AG09319 (cell line): ENCODE measurements at places on chromosomes 4 and X.

GRCh38 chr4:143407474-143407873 lies 70.8 kb downstream of the GAB1 start:
- DNase-seq: no peak

DNA sequence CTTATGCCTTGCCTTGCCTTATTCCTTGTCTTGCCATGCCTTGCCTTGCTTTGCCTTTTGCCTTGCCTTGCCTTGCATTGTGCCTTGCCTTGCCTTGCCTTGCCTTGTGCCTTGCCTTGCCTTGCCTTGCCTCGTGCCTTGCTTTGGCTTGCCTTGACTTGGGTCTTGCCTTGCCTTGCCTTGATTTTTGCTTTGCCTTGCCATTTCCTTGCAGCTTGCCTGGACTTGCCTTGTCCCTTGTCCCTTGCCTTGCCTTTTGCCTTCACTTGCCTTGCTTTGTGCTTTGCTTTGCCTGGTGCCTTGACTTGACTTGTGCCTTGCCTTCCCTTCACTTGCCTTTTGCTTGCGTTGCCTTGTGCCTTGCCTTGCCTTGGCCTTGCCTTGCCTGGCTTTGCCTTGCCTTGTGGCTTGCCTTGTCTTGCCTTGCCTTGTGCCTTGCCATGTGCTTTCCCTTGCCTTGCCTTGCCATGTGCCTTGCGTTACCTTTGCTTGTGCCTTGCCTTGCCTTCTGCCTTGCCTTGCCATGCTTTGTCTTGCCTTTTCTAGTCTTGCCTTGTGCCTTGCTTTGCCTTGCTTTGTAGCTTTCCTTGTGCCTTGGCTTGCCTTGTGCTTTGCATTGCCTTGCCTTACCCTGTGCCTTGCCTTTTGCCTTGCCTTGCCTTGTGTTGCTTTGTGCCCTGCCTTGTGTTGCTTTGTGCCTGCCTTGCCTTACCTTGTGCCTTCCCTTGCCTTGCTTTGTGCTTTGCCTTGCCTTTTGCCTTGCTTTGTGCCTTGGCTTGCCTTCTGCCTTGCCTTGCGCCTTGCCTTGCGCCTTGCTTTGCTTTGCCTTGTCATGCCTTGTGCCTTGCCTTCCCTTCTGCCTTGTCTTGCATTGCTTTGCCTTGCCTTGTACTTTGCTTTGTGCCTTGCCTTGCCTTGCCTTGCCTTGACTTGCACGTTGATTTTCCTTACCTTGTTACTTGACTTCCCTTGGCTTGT lies 92.8 kb downstream of the TAB3 start:
- DNase-seq: no peak

- peak; percentile 3 for DNase-seq
Observed at GRCh38 chr4:15963001-15963451, at the start of gene FGFBP2. Gene FGFBP2 (minus strand): TSS chr4:15963175. CDS start chr4:15963129, 46 bp downstream.

GRCh38 chrX:65581661-65582339 lies 47.2 kb upstream of the LAS1L start:
- DNase-seq: no peak

DNA sequence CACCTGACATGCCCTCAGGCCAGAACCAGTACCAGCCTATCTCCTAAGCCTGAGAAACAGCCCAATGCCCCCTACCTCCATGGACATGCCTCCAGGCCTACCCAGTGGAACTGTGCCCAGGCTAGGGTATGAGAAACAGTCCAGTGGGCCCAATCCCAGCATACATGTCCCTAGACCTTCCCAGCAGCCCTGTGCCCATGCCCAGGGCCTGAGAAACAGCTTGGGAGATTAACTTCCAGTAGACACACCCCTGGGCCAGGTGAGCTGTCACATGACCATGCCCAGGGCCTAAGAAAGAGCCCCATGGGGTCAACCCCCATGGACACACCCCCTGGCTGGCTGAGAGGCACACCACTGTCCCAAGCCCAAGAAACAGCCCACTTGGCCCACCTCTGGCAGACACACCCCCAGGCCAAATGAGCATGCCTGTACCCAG lies 78.8 kb downstream of the CBR4 start:
- no peak for DNase-seq
